ENCODE measurements at places on chromosomes 11 and 22. TPM values are rescaled to one million over a fixed set of nuclear protein-coding genes. Genes with fewer than 3 reads are reported as not detected.

DNA sequence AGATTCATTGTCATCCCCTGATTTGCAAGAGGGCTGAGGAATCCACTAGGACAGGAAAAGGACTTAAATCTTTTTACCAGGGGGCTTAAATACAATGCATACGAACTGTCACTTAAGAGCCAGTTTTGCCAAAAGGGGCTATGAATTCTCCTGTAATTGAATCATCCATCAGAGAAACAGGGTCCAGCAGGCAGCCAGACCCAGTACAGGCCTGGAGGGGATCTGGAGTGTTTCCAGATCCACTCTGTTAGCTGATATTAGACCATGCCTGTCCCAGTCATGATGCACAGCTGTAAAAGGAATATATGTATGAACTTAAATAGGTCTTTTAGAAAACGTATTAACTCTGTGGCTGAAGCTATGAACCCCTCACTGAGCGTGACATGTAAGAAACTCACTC is 53.8 kb upstream of the PRSS23 start:
- DNase-seq, result no peak
- H3K27ac ChIP-seq, result no peak overlapping the region
- no peaks in the 10 kb centered on the region for H3K4me1 ChIP-seq
- H3K4me3 ChIP-seq, result no peak overlapping the region
- no peaks in the 10 kb centered on the region for H3K27me3 ChIP-seq

The CLCF1 gene
- 0.48 TPM for total RNA-seq

DNA sequence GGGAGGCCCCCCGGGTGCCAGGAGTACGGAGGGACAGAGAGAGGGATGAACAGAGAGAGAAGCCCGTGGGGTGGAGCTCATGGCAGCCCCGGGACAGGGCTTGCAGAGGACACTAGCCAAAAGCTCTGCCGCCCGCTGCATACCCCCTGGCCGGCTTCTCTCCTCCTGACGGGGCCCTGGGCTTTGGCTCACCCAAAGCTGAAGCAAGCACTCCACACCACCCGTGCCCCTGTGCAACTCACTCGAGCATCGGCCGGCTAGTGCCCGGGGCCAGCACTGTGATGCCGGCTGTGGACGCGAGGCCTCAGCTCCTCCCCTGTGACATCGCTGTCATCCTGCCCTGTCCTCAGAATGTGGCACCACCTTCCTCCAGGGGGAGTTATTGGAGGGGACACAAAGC is 429.6 kb downstream of the BRD1 start:
- no peak overlapping the region for H3K4me3 ChIP-seq
- H3K4me1 ChIP-seq, result peaks cover 2% of the 10 kb centered on the region
- peaks cover 2% of the 10 kb centered on the region for H3K27me3 ChIP-seq

The SMC1B gene
- total RNA-seq, result 0.11 TPM

The MYBPC3 gene
- 0.07 TPM for total RNA-seq
